ENCODE measurements at places on chromosomes 5 and 9.

GRCh38 chr9:117334101-117334500 lies 80.8 kb downstream of the ASTN2 start:
- DNase-seq, result no peak

- DNase-seq, result no peak
Observed at GRCh38 chr9:117768750-117769395, 64.7 kb downstream of the TLR4 start.

DNA sequence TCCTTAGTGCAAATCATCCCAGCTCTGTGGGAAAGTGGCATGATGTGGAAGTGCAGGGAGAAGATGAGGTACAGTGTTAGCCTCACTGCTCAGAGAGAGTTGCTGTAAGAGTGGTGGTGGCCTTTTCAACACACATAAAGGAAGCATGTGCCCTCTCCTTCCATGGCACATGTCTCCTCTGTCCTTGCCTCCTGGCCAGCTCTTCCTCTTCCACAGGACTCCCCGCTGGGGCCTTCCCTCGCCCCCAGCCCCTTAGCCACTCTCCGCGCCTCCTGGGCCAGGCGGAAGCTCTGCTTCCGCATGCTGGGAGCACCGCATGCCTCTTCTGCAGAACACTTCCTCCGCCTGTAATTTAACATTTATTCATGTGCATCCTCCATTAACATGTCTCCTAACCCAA lies 4.8 kb upstream of the KCNMB1 start:
- DNase-seq, result peak; percentile 64

GRCh38 chr9:82543726-82544125 lies 519.2 kb downstream of the RASEF start:
- DNase-seq, result no peak

DNA sequence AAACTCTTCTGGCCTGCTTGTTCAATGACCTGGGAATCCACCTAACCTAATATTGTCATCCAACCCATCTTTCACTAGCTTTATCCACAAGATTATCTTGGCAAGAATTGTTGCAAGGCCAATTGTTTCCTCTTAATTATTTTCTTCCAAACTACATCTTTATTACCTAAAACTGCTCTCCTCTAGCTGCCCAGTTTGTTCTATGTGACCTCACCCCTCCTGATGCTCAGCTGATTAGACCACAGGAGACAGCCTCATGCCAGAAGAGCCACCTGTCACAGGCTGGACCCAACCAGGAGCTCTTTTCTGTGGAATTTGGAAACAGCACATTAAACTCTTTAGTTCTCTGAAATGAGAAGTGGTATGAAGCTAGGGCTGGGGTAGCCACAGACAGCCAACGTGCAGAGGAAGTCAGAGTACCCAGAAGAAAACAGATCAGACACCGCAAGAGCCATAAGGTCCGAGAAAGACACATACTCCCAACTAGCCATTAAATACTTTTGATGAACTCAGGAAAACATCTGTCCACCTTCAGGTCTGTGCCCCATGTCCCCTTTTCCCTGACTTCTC lies 12.0 kb downstream of the SAXO1 start:
- DNase-seq, result no peak

DNA sequence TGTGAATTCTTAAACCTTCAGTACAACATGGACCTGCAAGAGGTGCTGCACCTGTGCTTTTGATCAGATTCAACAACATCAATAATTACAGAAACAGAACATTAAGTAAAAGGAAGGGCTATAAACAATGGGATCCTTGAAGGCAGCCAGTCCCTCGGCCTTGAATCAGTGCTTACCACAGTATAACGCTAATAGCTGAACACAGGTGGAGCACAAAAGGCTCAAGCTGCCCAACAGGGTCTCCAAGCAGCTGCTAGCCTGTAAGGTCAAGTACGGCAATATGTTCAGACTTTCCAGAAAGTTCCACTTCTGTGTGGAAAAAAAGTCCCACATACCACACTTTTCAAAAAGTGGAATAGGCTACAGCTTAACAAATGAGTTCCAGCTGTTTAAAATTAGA lies 61.9 kb upstream of the ITGA1 start:
- no peak for DNase-seq
